ENCODE measurements at places on chromosomes 12 and 14.
A peak's percentile ranks its signal among the peaks of the same experiment; 100 is the strongest.

- no peak for DNase-seq
Observed at GRCh38 chr12:94263011-94263811, 114.8 kb downstream of the PLXNC1 start.

- DNase-seq, result no peak
Observed at GRCh38 chr12:56763753-56764657, 881 bp downstream of the HSD17B6 start.

GRCh38 chr12:52581481-52581880, 7.8 kb upstream of the KRT74 start:
- no peak for DNase-seq

- peak; percentile 14 for DNase-seq
Observed at GRCh38 chr12:117872546-117873169, 96.1 kb downstream of the KSR2 start.

DNA sequence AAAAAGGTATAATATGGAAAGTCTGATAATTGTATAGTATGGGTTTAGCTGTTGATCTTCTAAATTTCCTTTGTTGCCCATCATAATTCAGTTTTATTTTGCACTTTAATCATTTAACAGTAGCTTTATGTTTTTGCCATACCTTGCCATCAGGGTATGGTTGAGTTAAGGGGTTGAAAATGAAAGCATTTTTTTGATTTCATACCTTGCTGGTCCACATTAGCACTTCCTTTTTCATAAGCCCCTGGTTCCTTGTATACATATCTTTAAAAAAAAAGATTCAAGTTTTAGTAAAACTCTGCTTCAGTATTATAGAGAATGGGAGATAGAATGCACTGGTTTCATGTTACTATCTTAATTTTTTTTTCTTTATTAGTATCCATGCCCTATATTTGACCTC, 71.1 kb downstream of the MIPOL1 start:
- no peak for DNase-seq

DNA sequence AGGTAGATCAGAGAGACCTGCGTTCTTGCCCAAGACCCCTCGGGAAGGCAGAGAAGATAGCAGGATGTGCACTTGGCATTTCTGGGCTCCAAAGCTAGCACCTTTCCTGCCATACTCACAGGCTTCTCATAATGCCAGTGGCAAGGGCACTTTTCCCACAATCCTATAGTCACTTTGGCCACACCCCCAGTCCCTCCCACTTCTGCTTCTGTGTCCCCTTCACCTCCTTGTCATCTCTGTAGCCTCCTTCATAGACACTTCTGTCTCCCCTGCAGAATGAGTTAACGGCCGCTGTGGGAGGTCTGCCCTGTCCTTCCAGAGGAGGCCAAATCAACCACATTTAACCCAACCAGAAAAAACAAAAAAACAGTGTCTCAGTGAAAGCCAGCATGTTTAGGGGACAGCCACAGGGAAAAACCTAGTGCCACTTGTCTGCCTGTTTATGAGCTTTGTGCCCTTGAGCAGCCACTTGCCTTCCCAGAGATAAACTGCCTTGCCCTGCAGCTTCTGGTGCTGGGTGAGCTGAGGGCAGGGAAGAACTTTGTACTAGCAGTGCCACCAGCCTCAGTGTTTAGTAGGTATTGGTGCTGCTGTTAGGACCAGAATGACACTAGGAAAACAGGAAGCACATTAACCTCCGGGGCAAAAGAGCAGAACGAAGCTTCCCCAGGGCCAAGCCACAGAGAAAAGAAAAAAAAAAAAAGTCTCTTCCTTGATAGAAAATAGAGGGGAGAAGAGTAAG, 193.0 kb upstream of the PWP1 start:
- no peak for DNase-seq

- DNase-seq, result no peak
Observed at GRCh38 chr12:132121283-132121682, 22.8 kb downstream of the DDX51 start.

Measured in DMS 273 treated with DMSO at 0.1 percent for 48 hours (cell line).